Activated T-helper 1 cell treated with anti-CD3 and anti-CD28 coated beads, Interleukin-2, amount 50 U/mL, for 16 hours (primary cell): ENCODE measurements at places on chromosomes 5 and 9.

DNA sequence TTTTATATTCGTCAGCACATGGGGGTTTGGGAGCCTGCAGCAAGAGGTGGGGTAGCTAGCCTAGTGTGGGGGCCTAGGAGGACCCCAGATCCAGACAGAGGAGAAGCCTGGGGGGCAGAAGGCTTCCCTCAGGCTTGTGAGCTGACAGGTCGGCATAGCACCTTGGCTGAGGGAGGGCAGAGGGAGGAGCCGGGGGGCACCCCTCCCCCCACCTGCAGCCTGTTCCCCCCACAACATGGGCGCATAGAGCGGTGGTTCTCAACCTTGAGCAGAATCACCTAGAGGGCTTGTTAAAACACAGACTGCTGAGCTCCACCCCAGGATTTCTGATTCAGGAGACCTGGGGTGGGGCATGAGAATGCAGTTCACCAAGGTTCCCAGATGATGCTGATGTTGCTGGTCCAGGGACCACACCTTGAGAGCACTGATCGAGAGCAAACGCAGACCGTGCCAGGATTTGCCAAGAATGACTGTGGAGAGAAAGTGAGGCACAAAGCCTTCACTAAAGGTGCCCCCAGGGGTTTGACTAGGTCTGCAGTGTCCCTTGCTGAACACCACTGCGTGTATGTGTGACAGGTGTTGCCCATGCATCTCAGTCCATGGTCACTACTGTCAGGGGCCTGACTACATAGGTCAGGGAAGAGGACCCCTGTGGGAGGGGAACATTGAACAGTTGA is 163.3 kb downstream of the MACROH2A1 start:
- no peak for DNase-seq

GRCh38 chr9:104923740-104924139 is 4.2 kb downstream of the ABCA1 start:
- DNase-seq = no peak

DNA sequence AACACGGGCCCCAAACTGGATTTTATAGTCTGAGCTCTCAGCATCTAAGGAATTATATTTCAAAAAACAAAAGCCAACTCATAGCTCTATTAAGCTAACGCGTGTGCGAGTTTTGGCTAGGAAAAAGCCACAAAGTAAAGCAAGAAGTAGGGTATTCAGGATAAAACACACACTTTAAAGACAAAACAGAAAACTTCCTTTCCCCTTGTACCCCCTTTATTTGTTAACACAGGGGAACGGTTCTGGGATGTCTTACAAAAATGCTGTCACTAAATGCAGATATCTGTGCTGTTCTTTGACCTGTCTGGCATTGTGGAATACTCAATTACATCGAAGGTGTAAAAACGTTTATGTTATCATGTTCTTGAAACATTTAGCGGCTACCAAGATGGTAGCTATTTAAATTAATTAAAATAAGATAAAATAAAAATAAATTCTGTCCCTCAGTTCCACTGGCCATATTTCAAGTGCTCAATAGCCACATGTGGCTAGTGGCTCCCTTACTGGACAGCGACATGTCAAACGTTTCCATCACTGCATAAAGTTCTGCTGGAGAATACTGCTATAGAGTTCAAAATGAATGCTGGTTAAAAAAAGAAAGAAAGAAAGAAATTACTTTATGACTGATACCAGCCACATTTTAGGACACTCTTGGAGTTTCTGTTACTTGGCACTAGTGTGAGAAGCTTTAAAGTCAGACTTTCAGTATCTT is 7.2 kb upstream of the MEF2C start:
- no peak for DNase-seq

DNA sequence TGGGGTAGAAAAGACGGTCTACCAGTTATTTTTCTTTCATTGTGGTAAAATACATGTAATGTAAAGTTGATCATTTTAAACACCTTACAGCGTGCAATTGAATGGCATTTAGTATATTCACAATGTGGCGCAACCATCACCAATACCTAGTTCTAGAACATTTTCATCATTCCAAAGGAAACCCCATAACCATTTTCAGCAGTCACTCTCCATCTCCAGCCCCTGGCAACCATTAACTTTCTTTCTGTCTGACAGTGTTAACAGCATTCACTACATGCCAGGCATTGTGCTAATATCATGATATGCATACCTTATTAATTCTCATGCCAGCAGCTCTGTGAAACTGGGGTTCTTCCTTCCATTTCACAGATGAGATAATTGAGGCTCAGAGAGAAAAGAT is 32.0 kb downstream of the PTGS1 start:
- DNase-seq = no peak

DNA sequence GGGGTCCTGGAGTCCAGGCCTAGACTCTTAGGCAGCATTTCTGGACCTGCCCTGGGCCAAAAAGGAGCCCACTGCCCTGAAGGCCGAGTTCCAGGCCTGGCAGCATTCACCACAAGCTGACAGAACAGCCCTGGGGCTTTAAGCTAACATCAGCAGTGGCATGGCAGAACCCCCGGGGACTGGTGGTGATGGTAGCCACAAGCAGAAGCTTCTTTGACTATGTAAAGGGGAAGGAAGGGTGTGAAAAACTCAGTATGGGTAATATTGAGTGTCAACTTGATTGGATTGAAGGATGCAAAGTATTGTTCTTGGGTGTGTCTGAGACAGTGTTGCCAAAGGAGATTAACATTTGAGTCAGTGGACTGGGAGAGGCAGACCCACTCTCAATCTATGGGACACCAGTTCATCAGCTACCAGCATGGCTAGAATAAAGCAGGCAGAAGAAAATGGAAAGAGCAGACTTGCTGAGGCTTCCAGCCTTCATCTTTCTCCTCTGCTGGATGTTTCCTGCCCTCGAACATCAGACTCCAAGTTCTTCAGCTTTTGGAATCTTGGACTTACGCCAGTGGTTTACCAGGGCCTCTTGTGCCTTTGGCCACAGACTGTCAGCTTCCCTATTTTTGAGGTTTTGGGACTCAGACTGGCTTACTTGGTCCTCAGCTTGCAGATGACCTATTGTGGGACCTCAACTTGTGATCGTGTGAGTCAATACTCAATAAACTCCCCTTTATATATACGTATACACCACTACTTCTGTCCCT is 661.0 kb upstream of the C9orf72 start:
- DNase-seq = no peak

DNA sequence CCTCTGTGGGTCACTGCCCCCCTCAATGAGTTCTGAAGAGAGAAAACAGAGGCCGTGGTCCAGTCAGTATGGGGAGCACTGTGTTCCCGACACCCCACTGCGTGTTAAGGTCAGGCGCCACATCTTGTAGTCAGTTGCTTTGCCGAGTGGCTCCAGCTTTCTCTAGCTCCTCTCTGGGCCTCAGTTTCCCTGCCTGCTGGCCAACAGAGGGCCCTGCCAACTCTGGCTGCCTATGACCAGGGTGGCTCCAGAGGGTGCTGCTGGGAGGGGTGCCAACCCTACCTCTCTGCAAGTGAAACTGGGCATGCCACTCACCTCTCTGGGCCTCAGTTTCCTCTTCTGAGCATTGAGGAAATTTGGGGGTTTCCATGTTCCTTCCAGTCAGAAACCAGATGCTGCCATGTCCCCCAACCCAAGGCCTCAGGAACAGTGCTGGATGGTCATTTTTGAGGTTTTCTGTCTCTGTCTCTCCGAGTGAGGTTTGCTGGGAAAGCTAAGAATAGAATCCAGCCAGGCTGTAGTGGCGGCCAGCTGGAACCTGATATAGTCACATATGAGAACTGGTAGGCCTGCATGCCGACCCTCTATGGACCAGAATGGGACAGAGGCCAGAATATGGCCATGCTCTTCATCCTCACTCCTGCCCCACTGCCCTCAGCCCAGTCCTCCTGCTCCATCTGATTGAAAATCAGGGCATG is 132.1 kb downstream of the PHF2 start:
- DNase-seq = no peak

DNA sequence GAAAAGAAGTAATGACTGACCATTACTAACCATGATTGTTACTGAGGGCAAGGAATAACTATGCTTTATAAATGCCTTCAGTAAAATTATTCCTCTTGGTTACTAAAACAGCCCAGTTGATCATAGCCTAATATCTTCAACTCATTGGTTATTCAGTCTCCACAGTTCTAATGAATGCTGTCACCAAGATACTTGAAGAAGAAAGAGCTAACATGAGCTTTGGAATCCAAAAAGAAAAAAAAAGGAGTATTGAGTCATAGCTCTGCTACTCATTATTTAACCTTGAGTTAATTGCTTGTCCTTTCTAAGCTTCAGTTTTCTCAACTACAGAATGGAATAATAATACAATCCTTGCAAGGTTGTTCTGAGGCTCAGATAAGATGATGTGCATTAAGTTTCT is 187.7 kb downstream of the BRINP1 start:
- DNase-seq = no peak

DNA sequence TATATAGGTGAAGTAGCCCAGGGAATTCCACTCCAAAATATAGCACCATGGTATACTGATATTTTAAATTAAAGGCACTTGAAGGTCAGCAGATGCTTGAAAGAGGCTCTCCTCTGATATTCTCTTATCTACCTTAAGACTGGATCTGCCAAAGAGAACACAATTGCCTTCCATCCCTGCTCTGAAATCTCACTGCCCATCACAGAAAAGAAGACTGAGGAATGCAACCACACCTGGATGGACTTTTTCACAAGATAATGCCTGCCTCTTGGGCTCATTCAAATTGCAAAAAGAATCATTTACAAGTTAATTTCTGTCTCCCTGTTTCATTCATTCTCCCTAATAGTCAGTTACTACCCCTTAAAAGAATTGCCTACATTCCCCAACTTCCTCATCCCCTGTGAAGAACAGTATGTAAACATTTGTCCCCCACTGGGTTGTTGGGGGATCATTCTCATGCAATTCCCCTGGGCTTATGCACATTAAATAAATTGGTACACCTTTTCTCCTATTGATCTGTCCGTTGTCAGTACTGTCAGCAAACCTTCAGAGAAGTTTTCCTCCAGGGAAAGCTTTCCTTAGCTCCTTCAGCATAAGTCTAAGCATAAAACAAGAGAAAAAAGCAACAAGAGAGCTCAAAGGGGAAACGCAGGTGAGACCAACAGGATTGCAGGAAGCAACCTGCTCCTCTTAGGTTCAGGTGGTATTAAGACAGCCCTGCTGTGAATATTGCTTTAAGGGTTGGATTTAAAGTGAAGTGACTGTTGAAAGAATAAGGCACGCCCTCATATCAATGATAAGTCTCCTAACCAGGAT is 171.4 kb upstream of the SLC30A5 start:
- no peak for DNase-seq

- DNase-seq = no peak
These were observed 733 bp downstream of the COL23A1 start for GRCh38 chr5:178589180-178590140.

DNA sequence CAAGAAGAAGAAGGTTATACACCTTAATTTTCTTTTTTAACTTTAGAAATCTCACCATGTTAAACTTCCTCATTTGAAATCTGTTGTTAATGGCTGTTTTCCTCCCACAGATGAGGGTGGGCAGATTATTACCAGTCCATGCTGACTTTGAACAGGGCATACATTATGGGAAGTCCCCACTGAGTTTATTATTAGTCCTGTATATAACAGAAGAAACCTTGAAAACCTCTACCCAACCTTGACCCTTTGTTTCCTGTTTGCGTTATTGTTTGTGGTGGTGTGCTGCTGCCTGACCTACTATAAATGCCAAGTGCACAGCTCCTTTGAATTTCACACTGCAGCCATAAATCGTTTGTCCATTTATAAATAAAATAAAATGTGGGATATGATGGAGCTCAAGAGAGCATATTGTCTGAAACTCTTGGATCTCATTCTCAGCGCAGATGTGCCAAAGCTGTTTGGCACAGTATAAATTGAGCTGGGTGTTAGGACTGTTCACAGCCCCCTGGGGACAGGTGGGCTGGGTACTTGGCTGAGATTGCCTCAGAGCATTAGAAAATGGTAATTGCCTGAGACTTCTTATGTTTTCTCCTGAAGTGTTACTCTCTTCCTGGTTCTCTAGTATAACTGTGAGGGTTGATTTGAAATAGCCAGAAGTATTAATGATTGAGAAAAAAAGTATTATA is 139.6 kb downstream of the SPATA31D1 start:
- no peak for DNase-seq

- DNase-seq = no peak
These were observed 33.5 kb downstream of the KCNMB1 start for GRCh38 chr5:170355601-170356098.

- no peak for DNase-seq
These were observed 263.2 kb downstream of the DMAC1 start for GRCh38 chr9:7536310-7536939.

- DNase-seq = no peak
These were observed 1949.6 kb upstream of the WWC1 start for GRCh38 chr5:166341740-166342337.

GRCh38 chr9:4984171-4984620 is 876 bp upstream of the JAK2 start:
- DNase-seq = no peak

- DNase-seq = no peak
These were observed 14.8 kb upstream of the FSTL4 start for GRCh38 chr5:133627180-133627579.
